ENCODE measurements at places on chromosomes 11 and 22.

- no peak overlapping the region for H3K27ac ChIP-seq
- peaks cover 22% of the 10 kb centered on the region for H3K27me3 ChIP-seq
- H3K36me3 ChIP-seq: no peaks in the 10 kb centered on the region
Observed at GRCh38 chr11:126456783-126457542, 101.5 kb downstream of the ST3GAL4 start.

GRCh38 chr11:65112546-65113360 is 1.1 kb downstream of the TM7SF2 start:
- peak overlapping the region; percentile 78 for H3K4me3 ChIP-seq
- peaks cover 40% of the 10 kb centered on the region for H3K4me1 ChIP-seq
- no peaks in the 10 kb centered on the region for H3K36me3 ChIP-seq
- no peaks in the 10 kb centered on the region for H3K27me3 ChIP-seq
- no peak overlapping the region for H3K27ac ChIP-seq

DNA sequence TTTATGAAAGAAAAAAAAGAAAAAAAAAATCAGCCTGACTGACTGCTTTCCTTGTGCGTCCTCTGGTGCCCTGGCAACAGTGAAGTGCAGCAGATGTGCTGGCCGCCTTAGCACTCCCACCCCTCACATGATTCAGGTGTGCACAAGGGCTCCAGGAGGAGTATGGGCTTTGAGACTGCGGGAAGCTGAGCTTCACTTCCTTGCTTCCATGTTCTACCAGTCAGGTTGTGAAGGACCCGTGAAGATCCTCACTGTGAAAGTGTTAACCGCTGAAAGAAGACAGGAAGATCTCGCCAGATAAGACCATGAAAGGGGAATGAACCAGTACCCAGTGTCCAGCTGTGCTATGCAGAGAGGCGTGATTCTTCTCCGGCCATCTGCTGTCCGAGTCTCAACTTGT is 48.2 kb downstream of the HIRA start:
- H3K36me3 ChIP-seq: no peaks in the 10 kb centered on the region
- H3K4me3 ChIP-seq: no peak overlapping the region
- H3K27ac ChIP-seq: no peak overlapping the region
- H3K4me1 ChIP-seq: no peaks in the 10 kb centered on the region
- no peak for DNase-seq

DNA sequence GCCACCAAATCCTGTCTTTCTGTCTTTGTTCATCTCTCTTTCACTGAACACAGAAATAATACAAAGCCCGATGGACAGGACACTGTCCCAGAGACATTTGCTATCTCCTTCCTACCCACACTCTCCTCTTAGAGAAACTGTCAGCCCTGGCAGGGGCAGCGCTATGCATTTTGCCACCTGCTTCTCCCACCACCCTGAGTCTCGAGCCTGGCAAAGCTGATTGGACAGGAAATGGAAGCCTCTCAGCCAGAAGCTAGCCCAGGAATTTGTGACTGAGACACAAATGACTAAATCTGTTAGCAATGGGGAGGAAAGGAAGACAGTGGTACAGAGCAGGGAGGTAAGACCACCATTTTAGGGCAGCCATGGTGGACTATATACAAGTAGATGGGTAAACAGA is 14.9 kb upstream of the GALNT18 start:
- H3K4me1 ChIP-seq: no peaks in the 10 kb centered on the region
- no peak for DNase-seq
- H3K27me3 ChIP-seq: peaks cover 8% of the 10 kb centered on the region
- no peak overlapping the region for H3K27ac ChIP-seq
- no peaks in the 10 kb centered on the region for H3K36me3 ChIP-seq
- no peak overlapping the region for H3K4me3 ChIP-seq

GRCh38 chr22:39524753-39525657 is 4.6 kb downstream of the ATF4 start:
- H3K36me3 ChIP-seq: peaks cover 40% of the 10 kb centered on the region
- H3K27me3 ChIP-seq: no peaks in the 10 kb centered on the region
- DNase-seq: peak; percentile 33
- H3K27ac ChIP-seq: peak overlapping the region; percentile 17
- no peak overlapping the region for H3K4me3 ChIP-seq

- H3K27me3 ChIP-seq: 0 out of 2 replicates have a peak, but pooled peaks cover 6% of the 10 kb centered on the region
- no peaks in the 10 kb centered on the region for H3K4me1 ChIP-seq
- H3K4me3 ChIP-seq: no peak overlapping the region
- no peak for DNase-seq
- H3K36me3 ChIP-seq: no peaks in the 10 kb centered on the region
- H3K27ac ChIP-seq: no peak overlapping the region
Observed at GRCh38 chr11:43116071-43116470, 195.7 kb upstream of the API5 start.

- DNase-seq: no peak
- no peak overlapping the region for H3K27ac ChIP-seq
- peaks cover 45% of the 10 kb centered on the region for H3K27me3 ChIP-seq
- no peaks in the 10 kb centered on the region for H3K4me1 ChIP-seq
- no peaks in the 10 kb centered on the region for H3K36me3 ChIP-seq
Observed at GRCh38 chr11:75208446-75208845, 32.1 kb upstream of the TPBGL start.

GRCh38 chr11:122933416-122933815 is 48.2 kb downstream of the BSX start:
- H3K4me3 ChIP-seq: no peak overlapping the region
- DNase-seq: no peak
- H3K27me3 ChIP-seq: no peaks in the 10 kb centered on the region
- no peaks in the 10 kb centered on the region for H3K36me3 ChIP-seq
- no peaks in the 10 kb centered on the region for H3K4me1 ChIP-seq

GRCh38 chr11:639332-639955 is 2.4 kb downstream of the DRD4 start:
- H3K4me3 ChIP-seq: no peak overlapping the region
- no peak for DNase-seq
- H3K4me1 ChIP-seq: no peaks in the 10 kb centered on the region
- no peak overlapping the region for H3K27ac ChIP-seq

- H3K4me1 ChIP-seq: no peaks in the 10 kb centered on the region
- no peaks in the 10 kb centered on the region for H3K27me3 ChIP-seq
- H3K36me3 ChIP-seq: no peaks in the 10 kb centered on the region
- H3K4me3 ChIP-seq: no peak overlapping the region
- DNase-seq: no peak
Observed at GRCh38 chr11:81004576-81004975, 1563.7 kb upstream of the TENM4 start.

GRCh38 chr11:16809886-16810668 is 71.6 kb downstream of the C11orf58 start:
- H3K4me1 ChIP-seq: peaks cover 33% of the 10 kb centered on the region
- DNase-seq: peak; percentile 48
- no peak overlapping the region for H3K27ac ChIP-seq
- H3K4me3 ChIP-seq: no peak overlapping the region
- H3K27me3 ChIP-seq: no peaks in the 10 kb centered on the region

DNA sequence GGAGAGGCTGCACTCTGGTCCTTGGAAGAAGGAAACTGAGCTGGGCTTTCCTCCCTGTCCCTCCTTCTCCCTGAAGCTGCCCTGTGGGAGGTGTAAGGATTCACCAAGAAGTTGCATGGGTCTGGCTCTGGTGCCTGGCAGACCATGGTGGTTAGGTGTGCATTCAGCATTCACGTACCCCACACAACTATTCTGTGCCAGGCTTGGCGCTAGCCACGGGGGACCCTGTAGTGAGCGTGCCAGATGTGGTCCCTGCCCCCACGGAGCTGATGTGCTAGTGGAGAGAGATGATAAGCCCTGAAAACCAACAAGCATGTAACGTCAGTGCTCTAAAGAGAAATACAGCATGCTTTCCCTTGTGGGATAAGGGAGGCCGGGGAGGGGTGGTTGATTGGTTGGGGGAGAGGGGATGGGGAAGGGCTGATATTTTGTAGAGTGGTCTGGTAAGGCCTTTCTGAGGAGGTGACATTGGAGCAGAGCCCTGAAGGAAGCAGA is 48.9 kb downstream of the CD82 start:
- H3K27ac ChIP-seq: no peak overlapping the region
- no peaks in the 10 kb centered on the region for H3K4me1 ChIP-seq
- no peak overlapping the region for H3K4me3 ChIP-seq

GRCh38 chr11:6771926-6772893 is at the start of gene OR2AG2:
TSS of gene OR2AG2 (minus strand) at chr11:6771976. CDS start at chr11:6768957, 3,019 bp downstream.
- no peak for DNase-seq
- H3K4me3 ChIP-seq: no peak within 1 kb of the TSS
- H3K27me3 ChIP-seq: no peaks in the 10 kb centered on the region
- no peaks in the 10 kb centered on the region for H3K4me1 ChIP-seq
- no peaks in the 10 kb centered on the region for H3K36me3 ChIP-seq

DNA sequence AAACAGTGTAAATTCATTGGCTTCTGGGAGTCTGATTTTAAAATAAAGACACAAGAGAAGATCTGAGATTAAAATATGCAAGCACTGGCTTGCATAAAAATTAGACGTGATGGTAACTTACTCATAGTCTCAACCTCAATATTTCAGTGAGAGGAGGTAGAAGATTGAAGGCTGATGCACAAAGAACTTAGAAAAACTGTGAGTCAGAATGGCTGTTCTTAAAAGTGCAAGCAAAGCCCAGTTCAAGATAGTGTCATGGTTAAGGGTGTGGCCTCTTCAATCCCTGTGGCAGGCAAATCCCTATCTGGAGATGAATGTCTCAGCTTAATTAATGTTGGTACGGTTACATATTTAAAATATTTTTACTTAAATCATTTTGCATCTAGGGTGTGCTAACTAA is 33.6 kb upstream of the FIBIN start:
- H3K4me3 ChIP-seq: no peak overlapping the region
- no peaks in the 10 kb centered on the region for H3K4me1 ChIP-seq
- no peaks in the 10 kb centered on the region for H3K27me3 ChIP-seq
- H3K36me3 ChIP-seq: no peaks in the 10 kb centered on the region

- H3K4me3 ChIP-seq: no peak overlapping the region
- no peaks in the 10 kb centered on the region for H3K27me3 ChIP-seq
- no peak for DNase-seq
- no peaks in the 10 kb centered on the region for H3K36me3 ChIP-seq
Observed at GRCh38 chr11:7892840-7893254, 38.2 kb downstream of the OR10A6 start.

DNA sequence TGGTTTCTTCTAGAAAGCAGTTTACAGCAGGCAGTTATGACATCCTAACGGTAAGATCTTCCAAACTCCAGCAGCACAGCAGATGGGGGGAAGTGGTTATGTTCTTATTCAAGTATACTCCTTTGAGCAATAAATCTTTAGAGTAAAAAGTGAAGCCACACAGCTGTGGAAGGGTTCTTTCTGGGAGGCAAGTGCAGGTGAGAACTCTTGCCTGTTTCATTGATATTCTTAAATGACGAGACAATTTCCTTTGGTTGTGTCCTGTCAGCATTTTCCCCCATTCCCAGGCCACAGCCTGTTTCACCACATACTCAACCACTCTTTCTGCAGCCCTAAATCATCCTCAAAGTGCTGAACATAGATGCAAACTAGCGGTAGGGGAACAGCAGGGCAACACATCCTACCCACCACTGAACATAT is 207.3 kb upstream of the MTNR1B start:
- H3K4me1 ChIP-seq: no peaks in the 10 kb centered on the region
- no peak overlapping the region for H3K4me3 ChIP-seq
- H3K27ac ChIP-seq: no peak overlapping the region

- DNase-seq: no peak
- H3K36me3 ChIP-seq: no peaks in the 10 kb centered on the region
- no peak overlapping the region for H3K4me3 ChIP-seq
- H3K27me3 ChIP-seq: no peaks in the 10 kb centered on the region
Observed at GRCh38 chr11:94649964-94650623, 82.9 kb downstream of the PIWIL4 start.

GRCh38 chr11:95736809-95737208 is 52.8 kb downstream of the FAM76B start:
- H3K27me3 ChIP-seq: peaks cover 5% of the 10 kb centered on the region
- no peak overlapping the region for H3K27ac ChIP-seq
- DNase-seq: no peak

DNA sequence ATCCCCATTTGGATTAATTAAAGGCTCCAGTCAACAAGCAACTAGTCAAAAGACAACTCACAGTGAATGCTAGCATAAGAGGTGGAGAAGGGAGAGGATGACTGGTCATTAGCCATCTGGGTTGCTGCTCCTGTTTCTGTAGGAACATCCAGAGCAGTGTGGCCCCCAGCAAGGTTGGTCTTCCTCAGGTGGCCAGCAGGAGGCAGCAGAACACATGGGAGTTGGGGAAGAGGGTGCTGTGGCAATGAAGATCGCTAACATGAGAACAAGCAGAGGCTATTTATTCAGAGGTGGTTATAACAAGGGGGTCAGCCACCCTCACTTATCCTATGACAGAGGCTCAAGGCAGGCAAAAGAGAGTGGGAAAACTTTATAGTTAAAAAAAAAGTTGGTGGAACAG is 21.3 kb downstream of the IZUMO1R start:
- 0 out of 2 replicates have a peak, but pooled peaks cover 6% of the 10 kb centered on the region for H3K4me1 ChIP-seq
- H3K36me3 ChIP-seq: no peaks in the 10 kb centered on the region
- H3K27ac ChIP-seq: no peak overlapping the region
- peak; percentile 41 for DNase-seq
- no peak overlapping the region for H3K4me3 ChIP-seq

DNA sequence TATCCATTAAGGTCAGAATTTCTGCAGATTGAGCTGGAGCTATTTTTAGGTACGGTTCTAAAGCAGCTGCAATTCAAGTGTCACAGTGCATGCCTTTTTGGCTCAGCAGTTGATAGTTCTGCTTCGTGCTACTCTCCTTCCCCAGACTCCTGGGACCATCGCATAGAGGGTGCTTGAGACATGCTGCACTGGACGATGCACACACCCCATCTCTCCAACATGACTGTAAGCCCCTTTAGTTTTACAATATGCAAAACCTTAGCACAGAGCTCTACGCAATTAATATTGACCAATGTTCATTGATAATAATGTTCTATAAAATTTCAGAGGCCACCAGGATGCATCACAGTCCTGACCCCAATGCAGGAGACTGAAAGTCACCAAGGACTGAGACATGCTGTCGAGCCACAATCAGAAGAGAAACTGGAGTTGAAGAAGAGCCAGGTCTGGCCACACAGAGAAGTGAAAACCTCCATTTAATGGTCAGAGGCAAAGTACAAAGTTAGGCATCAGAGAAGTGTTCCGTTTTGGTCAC is 120.9 kb upstream of the ZC3H12C start:
- H3K27ac ChIP-seq: no peak overlapping the region
- no peaks in the 10 kb centered on the region for H3K36me3 ChIP-seq
- no peaks in the 10 kb centered on the region for H3K4me1 ChIP-seq
- DNase-seq: no peak
- no peaks in the 10 kb centered on the region for H3K27me3 ChIP-seq

DNA sequence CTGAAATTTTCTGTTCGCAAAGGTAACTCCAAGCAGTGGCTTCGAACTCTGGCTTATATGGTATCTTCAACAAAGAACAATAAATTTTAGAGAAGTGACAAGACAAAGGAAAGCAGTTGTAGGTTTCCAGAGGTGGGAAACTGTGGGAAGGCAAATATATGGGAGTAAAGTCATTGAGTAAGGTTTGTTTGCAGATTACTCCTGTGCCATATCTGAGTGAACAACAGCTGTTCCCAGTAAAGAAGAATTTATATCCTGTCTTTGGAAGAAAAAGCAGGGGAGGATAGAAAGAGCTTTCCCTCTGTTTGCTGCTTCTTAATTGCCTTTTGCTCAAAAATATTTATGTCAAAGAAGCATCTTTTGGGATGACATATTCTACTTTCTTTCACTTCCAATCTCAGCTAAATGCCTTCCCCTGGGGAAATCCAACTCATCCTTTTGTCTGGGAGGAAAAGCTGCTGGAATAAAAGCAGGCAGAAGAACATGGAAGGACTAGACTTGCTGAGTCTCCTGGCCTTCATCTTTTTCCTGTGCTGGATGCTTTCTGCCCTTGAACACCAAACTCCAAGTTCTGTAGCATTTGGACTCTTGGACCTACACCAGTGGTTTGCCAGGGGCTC is 10.4 kb upstream of the RCN1 start:
- no peak overlapping the region for H3K4me3 ChIP-seq
- H3K27ac ChIP-seq: no peak overlapping the region
- no peak for DNase-seq
- H3K36me3 ChIP-seq: no peaks in the 10 kb centered on the region
- no peaks in the 10 kb centered on the region for H3K27me3 ChIP-seq
